ENCODE measurements at places on chromosomes 4 and X.
A peak's percentile ranks its signal among the peaks of the same experiment; 100 is the strongest.

- peak; percentile 9 for DNase-seq
Observed at GRCh38 chr4:9825049-9825448, 43.6 kb downstream of the DRD5 start.

- no peak for DNase-seq
Observed at GRCh38 chr4:159250751-159251325, 148.0 kb downstream of the RAPGEF2 start.

DNA sequence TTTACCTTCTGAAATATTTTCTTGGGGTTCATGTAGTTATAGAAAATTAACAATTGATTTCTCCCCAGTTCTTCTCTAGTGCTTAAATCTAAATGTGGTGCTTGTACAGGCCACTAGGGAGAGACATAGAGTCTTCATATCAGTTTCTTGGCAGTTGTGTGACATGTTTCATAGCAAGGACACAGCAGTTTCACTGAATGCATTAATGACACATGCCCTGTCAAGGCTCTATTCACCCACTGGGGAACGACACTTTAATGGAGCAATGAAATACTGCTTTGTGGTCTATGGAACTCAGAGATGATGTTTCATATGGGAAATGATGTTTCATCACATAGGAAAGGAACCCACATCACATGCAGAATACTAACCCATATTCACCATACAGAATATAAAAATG lies 2.8 kb downstream of the VEGFC start:
- DNase-seq, result no peak

GRCh38 chr4:11720292-11720691 lies 291.6 kb upstream of the HS3ST1 start:
- no peak for DNase-seq

- DNase-seq, result peak; percentile 68
Observed at GRCh38 chrX:71622576-71623450, 4.5 kb upstream of the CXCR3 start.

DNA sequence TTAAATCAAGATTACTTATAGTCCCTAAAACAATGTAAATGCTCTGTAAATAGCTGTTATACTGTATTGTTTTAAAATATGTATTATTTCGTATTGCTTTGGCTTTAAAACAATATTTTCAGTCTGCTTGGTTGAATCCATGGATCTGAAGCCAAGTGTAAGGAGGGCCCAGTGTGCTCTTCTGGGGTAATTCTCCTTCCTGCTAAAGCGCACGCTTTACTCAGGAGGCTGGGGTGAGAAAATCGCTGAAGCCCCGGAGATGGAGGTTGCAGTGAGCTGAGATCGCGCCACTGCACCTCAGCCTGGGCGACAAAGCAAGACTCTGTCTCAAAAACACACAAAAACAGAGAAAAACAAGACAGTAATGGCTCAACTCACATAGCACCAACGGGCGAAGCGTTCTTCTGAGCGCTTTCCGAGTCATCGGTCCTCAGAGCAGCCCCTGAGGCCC lies 391 bp upstream of the IDUA start:
- DNase-seq, result no peak

DNA sequence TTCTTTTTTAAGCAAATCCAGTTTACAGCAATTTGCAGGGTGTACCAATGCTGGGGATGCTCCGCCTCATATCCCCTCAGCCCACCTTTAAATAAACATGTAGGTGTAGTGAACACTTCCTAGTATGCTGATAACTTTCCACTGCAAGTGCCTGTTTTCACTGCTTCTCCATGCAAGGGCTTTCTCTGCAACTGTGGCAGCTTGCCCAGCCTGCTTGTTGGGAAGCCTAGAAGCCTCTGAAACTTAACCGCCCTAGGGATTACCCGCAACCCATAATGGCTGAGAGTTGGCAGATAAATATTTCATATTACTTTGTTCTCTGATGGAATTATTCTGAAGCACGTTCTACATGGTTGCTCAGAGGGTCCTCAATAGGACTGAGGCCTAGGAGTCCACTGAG lies 253.7 kb upstream of the DDX53 start:
- DNase-seq, result no peak

DNA sequence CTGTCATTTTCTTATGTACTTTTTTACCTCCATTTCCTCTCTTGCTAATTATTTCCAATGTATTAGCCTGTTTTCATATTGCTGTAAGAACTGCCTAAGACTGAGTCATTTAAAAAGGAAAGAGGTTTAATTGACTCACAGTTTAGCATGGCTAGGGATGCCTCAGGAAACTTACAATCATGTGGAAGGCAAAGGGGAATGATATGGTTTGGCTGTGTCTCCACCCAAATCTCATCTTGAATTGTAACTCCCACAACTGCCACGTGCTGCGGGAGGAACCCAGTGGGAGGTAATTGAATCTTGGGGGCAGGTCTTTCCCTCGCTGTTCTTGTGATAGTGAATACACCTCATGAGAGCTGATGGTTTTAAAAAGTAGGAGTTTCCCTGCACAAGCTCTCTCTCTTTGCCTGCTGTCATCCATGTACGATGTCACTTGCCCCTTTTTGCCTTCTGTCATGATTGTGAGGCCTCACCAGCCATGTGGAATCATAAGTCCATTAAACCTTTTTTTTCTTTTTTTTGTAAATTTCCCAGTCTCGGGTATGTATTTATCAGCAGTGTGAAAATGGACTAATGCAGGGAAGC lies 870.0 kb upstream of the INTU start:
- DNase-seq, result no peak

- DNase-seq, result no peak
Observed at GRCh38 chr4:140635606-140636005, 66.8 kb upstream of the UCP1 start.

DNA sequence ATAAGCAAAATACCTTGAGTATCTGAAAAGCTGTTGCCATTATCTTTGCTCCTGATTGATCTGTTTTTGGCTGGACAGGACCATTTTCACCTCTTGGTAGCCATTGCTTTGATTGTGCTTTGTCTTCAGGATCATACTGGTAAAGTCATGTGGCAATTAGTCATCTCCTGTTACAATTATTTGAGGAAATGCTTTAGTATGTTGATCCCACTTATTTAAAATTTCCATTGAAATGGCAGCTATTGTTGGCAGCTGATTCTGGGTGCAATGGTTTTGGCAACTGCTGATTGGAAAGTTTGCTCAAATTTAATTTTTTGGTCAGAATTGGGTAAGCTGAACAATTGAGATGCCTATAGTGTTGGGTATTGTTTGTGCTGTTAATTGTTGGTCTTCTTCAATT lies 238.3 kb upstream of the TLL1 start:
- no peak for DNase-seq

GRCh38 chrX:25976683-25977310 lies 161.3 kb upstream of the MAGEB18 start:
- DNase-seq, result no peak

DNA sequence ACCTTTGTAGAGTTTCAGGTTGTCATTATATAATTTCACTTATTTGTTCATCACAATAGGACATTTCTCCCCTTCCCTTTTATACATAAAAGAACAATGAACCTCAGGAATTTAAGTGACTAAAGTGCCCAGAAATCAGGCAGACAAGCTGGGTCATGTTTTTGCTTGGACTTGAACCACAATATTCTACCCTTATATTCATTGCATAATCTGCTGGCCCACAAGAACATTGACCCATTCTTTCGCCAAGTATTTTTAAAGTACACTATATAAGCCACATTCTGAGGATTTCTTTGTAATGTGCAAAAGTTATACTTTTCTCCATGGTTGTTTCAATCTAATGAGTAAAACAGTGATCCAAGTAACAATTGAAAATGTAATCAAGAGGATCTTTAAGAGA lies 637.5 kb upstream of the SLIT2 start:
- DNase-seq, result no peak

- DNase-seq, result no peak
Observed at GRCh38 chr4:119271361-119272085, 50.4 kb downstream of the FABP2 start.

DNA sequence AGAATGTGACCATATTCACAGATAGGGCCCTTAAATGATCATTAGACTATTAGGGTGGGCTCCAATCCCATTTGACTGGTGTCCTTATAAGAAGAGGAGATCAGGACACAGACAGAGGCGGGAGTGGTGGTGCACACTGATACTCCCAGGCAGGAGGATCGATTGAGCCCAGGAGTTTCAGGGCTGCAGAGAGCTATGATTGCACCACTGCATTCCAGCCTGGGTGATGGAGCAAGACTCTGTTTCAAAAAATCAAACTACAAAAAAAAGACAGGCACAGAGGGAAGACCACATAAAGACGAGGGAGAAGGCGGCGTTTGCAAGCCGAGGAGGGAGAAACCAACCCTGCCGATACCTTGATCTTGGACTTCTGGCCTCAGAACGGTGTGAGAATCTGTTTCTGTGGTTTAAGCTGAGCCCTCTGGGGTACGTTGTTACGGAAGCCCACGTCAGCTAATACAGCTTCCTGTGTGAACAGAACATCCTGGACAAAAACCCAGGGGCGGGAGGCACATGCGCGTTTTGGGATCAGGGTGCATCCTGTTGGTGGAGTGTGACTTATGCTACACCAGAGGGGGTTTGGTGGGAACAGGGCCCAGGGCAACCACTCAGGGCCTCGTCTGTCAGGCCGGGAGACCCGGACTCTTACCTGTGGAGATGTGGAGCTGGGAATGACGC lies 211.8 kb upstream of the PSAPL1 start:
- no peak for DNase-seq

DNA sequence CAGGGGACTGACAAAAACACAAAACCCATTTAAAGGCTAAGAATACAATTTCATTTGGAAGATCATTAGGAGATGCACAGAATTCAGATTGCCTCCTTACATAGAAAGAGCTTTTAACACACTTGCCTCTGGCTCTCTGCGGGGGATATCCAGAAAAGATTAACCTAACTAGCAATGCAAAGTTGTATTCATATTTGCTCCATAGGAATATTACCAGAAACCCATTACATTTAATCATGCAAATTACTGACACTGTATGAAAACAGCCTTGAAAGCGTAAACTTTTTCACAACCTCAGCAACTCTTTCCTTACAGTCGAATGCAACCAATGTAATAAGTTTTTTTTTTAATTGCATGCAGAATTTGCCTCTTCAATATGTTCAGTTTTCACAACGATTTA lies 1087.3 kb upstream of the PRKX start:
- no peak for DNase-seq

DNA sequence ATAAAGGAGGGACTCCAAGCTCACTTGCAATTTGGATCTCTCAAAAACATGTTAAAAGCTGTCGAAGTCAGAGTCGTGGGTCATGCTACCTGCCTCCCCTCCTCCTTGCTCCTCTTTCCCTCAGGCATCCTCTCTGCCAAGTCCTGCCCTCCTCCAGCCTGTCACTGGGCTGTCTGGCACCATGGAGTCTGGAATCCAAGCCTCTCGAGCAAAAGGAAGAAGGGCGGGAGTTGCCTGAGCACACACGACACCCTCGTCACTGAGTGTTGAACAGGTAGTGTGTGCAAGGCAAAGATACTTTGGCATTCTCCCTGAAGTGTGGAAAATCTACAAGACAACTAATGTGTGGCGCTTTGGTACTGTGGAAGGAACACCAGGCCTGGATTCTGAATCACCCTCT lies 62.2 kb downstream of the HAUS3 start:
- no peak for DNase-seq

GRCh38 chr4:184246426-184246825 lies 28.8 kb upstream of the ENPP6 start:
- no peak for DNase-seq

GRCh38 chr4:138140879-138141278 lies 101.3 kb downstream of the SLC7A11 start:
- no peak for DNase-seq
